ENCODE measurements at places on chromosomes 4 and X.

DNA sequence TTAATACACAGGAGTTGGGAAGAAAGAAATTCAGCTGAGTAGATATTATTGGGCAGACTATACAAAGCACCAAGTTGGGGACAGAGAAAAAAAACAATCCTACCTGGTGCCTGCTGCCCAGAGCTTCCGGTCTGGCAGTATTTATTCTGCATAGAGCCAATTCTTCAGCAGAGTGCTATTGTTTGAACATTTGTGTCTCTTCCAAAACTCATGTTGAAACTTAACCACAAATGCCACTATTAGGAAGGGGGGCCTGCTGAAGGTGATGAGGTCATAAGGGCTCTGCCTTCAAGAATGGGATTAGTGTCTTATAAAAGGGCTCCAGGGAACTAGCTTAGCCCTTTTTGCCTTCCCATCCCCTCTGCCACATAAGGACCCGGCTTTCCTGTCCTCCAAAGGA lies 136.2 kb downstream of the EVC2 start:
- DNase-seq, result no peak

DNA sequence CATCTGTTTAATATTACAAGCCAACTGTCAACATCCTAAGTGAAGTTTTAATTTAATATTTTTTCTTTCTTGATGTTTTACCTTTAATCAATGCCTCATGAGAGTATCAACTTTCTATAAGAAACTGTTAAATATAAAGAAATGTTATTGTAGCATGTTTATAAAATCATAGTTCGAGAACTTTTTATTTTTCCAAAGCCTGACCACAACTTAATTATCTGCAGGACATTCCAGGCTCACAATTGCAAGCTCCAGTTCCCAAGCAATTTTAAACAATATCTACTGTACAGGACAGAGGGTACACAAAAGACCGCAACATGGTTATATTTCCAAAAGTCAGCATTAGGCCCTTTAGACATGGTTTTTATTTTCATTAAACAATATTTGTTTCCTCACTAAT lies 20.1 kb downstream of the STX18 start:
- no peak for DNase-seq

DNA sequence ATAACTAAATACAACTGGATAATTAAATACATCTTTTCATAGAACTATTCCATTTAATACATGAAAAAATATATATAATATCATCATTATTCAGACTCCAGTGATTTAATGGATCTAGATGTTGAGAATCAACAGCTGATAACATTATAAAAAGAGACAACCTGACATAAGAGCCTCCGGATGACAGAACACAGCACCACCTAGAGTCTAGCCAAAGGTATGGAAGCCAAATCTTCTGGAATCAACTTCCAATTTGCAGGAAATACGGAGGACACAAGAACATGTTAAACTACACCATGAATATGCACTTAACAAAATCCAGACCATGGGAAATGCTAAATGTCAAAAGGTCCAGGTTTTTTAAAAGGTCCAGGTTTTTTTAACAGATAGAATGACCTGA lies 55.0 kb downstream of the LRBA start:
- peak; percentile 57 for DNase-seq

DNA sequence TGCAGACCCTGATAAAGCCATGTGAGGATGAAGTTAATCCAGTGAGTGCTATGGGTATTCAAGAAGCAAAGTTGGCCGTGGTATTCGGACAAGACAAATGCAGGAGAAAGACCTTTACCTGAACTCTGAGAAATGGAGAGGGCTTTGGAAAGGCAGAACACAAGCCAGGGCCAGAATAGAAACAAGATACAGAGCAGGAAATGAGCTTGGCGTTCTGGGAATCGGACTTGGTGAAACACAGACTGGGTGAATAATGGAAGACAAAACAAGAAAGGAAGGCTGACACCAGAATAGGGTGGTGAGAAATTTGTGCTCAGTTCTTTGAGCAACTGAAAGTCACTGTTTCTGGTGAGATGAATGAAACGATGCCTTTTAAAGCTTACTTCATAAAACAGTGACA lies 83.3 kb downstream of the VEGFC start:
- no peak for DNase-seq

DNA sequence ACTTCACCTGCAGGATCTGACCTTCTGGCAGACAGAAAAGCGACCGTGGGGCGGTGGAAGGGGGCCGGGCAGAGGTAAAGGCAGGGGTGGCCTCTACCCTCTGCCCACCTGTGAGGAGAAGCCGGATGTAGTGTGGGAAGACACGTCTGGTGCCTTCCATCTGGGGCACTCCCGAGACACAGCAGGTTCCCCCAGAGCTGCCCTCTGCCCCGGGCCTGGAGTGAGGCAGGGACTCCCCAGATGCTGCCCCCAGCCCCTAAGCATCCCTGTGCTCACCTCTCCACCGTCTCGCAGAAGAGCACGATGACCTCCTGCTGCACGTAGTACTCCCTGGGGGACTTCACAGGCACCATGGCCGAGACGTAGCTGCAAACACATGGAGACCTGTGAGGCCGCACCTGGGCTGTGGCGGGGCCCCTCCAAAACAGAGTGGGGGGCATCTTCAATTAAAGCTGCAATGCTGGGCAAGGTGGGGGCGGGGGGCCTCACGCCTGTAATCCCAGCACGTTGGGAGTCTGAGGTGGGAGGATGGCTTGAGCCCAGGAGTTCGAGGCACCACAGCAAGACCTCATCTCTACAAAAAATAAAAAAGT lies 75.3 kb upstream of the MXD4 start:
- DNase-seq, result no peak
